ENCODE measurements at places on chromosomes 7 and 10. TPM values are rescaled to one million over a fixed set of nuclear protein-coding genes. Genes with fewer than 3 reads are reported as not detected.

COPG2 gene
- 51.0 TPM for total RNA-seq

TACC2 gene
- total RNA-seq: 21.3 TPM

HILPDA gene
- total RNA-seq: 34.3 TPM

SPDYE5 gene
- 1.4 TPM for total RNA-seq

ASIC3 gene
- 27.5 TPM for total RNA-seq

TMEM130 gene
- 106 TPM for total RNA-seq

PCDH15 gene
- total RNA-seq: 2.8 TPM

SPOCK2 gene
- total RNA-seq: 113 TPM

PRSS2 gene
- total RNA-seq: not detected

SEPTIN7 gene
- 182 TPM for total RNA-seq

HTR5A gene
- 0.87 TPM for total RNA-seq

SLC39A12 gene
- 0.68 TPM for total RNA-seq

SLC18A3 gene
- total RNA-seq: not detected

MMD2 gene
- 21.6 TPM for total RNA-seq

PTN gene
- 80.7 TPM for total RNA-seq

ANXA8 gene
- total RNA-seq: 2.5 TPM

AP3M1 gene
- 44.4 TPM for total RNA-seq

ARMS2 gene
- total RNA-seq: not detected

OR2F2 gene
- 3.5 TPM for total RNA-seq

GLI3 gene
- 5.0 TPM for total RNA-seq

TBX20 gene
- total RNA-seq: 3.8 TPM
